ENCODE measurements at places on chromosomes 7 and 10.

DNA sequence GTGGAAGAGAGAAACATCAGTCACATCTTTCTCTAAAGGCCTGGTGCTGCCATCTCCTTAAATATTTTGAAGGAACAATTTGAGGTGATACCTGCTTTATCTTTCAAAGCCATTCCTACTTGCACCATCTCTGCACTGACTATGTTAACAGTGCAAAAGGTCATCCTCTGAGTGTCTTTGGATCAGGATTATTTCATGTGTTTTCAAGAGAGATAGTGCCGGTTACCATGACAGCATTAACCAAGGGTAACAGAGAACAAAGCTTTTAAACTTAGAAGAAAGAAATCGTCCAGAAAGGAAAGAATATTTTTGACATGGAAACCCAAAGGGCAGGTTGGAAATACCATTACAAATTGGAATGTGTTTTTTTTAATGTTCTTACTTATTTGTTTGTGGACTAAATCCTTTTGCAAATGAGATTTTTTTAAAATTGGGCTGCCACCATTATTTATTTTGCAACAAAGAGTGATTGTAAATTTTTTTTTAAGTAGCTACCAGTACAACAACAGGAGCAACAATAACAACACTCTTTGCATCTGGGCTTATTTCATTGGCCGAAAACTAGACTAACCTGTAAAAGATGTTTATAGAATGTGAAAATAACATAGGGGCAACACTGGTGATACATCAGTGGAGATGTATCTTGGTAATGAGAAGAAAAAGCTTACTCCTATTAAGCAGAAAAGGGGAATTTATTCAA lies 234.2 kb downstream of the CREB5 start:
- DNase-seq: no peak

DNA sequence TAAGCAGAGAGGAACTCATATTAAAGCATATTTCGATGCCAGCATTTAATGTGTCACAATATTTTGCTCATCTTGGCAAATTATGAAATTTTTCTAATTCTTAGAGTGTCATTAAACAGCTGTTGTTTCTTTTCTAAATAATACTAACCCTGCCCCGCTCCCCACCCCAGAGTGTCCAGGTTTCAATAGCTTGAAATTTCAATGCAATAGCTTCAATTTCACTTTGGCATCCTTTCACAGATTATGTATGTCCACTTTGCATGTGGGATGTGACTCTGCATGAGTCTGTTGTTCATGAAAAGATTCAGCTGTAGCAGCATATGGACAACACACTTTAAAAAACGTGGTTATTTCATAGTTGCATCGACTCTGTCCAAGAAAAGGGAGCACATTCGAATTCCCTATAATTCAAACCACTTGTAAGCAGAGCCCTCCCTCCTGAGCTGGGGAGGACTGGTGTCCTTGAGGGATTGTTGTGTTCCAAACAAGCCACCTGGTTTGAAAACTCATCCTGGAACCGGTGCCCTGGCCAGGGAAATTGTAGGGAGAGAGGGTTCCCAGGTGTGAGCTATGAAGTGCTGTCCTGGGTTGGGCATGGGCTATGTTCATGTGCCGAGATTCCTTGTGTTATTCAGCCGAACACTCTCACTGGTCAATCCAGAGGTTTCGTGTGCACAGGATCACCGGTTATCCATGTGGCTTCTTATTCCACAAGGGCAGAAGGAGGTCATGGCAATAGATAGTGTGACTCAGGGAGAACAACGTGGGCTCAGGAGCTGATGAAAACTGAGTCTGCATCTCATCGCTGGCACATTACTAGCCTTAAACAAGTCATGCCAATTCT lies 64.6 kb upstream of the CREB5 start:
- DNase-seq: no peak

GRCh38 chr10:132518572-132519381 lies 18.8 kb upstream of the INPP5A start:
- DNase-seq: no peak

DNA sequence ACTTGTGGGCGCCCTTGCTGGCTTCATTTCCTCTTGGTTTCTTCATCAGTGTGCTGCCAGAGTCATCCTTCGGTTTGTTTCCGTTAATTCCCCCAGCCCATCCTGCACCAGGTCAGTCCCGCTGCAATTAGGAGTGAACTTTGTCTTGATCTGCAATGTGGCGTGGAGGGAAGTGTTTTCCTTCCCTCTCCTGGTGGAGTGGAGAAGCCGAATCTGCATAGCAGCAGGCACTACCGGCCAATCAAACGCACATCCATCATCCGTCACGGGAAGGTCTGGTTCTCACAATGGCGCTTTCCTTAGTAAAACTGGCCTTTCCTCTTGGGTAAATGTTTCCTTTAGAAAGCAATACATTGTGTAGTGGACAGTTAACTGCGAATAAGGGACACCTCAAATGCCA lies 337.5 kb downstream of the CXCL12 start:
- no peak for DNase-seq

- DNase-seq: no peak
Measured at GRCh38 chr10:14926722-14927416, 27.0 kb downstream of the DCLRE1C start.

DNA sequence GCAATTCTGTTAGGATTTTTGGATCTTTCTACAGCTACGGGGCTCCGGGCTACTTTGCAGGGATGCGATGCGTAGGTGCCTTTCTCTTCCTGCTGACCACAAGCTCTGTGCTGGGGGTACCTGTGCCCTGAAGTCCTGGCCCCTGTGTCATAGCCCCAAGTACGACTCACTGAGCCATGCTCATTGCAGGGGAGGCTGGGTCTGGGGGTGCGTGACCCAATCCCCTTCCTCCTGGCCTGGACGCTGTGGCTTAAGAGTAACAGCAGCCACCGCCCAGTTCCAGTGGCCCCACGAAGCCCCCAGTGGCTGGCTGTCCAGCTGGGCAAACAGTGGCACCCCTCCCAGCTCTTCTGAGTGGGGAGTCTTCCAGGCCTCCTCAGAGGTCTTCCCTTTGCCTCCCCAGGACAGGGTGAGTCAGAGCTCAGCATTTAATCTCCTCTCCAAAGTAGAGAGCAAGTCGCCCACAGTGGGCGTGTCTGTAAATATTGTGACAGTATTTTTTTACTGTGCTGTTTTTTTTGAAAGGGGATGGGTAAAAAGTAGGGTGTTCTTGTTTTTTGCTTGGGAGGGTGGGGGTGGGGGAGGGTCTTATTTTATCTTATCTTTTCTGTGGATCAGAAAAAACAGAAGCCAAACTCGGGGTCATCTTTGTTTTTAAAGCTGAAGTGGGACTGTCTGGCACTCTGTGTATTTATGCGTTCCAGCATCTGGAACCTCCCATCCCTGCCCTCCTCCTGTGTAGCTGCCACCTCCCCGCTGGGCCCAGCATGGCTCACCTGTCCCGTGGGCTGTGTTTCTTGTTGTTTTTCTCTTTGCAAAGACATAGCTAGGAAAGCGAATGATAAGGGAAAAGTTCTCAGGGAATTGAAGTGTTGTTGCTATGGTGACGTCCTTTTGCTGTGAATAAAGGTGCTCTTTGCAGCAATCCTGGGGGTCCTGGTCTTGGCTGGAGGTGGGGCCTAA lies 8.2 kb downstream of the LFNG start:
- peak; percentile 67 for DNase-seq

GRCh38 chr7:7848246-7848645 lies 120.3 kb upstream of the GLCCI1 start:
- no peak for DNase-seq

- DNase-seq: peak; percentile 1
Measured at GRCh38 chr7:26865094-26865388, 651 bp upstream of the SKAP2 start.

DNA sequence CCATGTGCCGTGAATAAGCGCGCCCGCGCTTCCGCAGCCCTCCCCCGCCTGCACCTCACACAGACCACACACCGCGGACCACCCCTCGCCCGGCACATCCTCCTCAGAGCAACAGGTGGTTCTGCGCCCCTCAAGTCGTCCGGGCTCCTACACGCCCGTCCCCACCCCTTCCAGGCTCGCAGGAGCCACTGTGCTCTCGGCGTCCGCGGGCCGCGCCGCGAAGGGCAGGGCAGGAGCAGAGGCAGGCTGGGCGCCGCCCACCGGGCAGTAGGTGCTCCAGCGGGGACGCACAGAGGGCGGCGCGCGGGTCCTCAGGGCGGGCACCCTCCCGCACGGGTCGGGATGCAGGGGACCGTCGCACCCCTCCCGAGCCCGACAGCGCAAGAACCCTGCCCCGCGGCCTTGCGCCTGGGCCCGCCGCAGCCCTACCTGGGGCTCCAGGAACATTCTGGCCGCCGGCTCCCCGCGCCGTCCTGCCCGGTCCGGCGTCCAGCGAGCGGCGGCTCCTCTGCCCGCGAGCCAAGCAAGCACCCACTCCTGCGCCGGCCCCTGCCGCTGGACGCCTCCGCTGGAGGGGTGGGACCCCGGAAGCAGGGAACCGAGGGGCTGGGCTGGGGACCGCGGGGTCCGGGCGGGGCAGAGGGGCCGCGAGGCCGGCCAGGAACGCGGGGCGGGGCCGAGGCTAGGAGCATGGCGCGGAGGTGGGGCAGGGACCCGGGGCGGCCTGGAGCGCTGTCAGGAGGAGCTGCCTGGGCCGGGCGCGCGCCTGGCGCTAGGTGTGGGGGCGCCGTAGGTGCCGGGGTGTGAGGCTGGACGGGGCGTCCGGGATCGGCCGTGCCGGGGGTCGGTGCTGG lies 37.4 kb downstream of the RASGEF1A start:
- peak; percentile 16 for DNase-seq

DNA sequence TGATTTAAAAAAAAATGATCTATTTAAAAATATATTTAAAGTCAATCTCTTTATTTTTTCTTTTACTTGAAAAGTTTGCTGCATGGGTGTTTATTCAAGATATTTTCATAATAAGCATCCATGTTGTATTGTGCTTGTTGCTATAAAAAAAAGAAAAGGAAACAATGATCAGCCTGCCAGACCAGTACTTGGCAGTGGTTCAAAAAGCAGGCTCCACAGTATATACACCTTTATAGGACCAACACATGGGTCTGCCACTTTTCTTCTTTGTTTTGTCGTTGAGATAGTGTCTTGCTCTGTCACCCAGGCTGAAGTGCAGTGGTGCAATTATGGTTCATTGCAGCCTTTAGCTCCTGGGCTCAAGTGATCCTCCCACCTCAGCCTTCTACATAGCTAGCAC lies 228.0 kb downstream of the TWIST1 start:
- DNase-seq: no peak

GRCh38 chr10:7302392-7302906 lies 108.4 kb downstream of the SFMBT2 start:
- no peak for DNase-seq

- DNase-seq: no peak
Measured at GRCh38 chr7:132696332-132696731, 120.1 kb upstream of the PLXNA4 start.

DNA sequence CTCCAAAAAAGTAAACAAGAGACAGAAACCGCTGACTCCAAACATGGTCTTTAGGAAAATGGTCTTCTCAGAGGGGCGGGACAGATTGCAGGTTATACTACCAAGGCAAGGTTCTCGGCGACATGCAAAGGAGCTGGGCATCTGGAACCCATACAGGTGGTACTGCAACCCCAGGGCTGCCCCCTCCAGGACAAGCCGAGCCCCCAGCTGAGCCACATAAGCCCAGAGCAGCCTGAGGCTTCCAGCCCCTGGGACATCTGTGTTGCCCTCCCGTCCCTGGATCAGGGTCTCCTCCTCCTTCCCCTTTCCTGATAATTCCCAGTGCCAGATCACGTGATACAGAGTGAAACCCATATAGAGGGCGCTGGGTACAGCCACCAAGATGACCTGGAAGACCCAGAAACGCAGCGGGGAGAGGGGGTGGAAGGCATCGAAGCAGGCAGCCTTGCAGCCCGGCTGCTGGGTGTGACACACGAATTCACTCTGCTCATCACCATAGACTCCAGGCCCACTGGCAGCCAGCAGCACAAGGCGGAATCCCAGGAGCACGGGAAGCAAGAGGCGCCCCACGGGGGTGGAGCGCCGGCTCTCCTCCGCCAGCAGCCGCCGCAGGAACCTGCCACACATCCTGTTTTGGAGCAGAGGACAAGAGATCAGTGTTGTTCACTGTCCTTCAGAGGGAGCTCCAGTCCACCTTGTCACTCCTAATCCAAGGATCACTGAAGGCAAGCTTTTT lies at the start of gene GJC3:
TSS of gene GJC3 (minus strand) at position 627 of the 736 bp plus-strand sequence. CDS start at position 627, 0 bp downstream.
- no peak for DNase-seq

- DNase-seq: no peak
Measured at GRCh38 chr7:16904076-16904475, 22.3 kb upstream of the AGR3 start.

GRCh38 chr7:538764-539685 lies 19.4 kb upstream of the PDGFA start:
- no peak for DNase-seq

Data from activated CD4-positive, alpha-beta T cell treated with anti-CD3 and anti-CD28 coated beads, Interleukin-2, amount 50 U/mL, for 4 hours (primary cell).